ENCODE measurements at places on chromosomes 1 and 21. TPM values are rescaled to one million over a fixed set of nuclear protein-coding genes. Genes with fewer than 3 reads are reported as not detected.

CA14 gene
- total RNA-seq = not detected

CADM3 gene
- total RNA-seq = not detected

LRRC53 gene
- not detected for total RNA-seq

TRIM17 gene
- total RNA-seq = not detected

NUAK2 gene
- total RNA-seq = 3.1 TPM

TMPRSS3 gene
- under 0.01 TPM for total RNA-seq

PLA2G2D gene
- total RNA-seq = not detected

CDCP2 gene
- 0.13 TPM for total RNA-seq

CYP4A22 gene
- total RNA-seq = not detected

OR2L5 gene
- total RNA-seq = not detected

Measured in dermis microvascular lymphatic vessel endothelial cell (primary cell).